Hematopoietic multipotent progenitor cell treated with erythropoietin and hydrocortisone succinate and interleukin-3 and kit ligand, for 4 days (in vitro differentiated cells): ENCODE measurements at places on chromosomes 11 and 22.
A peak's percentile ranks its signal among the peaks of the same experiment; 100 is the strongest.

- DNase-seq, result no peak
Measured at GRCh38 chr22:36870250-36870649, 9.4 kb downstream of the NCF4 start.

GRCh38 chr11:84899740-84900139 lies 727.4 kb downstream of the DLG2 start:
- peak; percentile 4 for DNase-seq

- DNase-seq, result no peak
Measured at GRCh38 chr11:113387605-113388211, at the start of gene ANKK1. ANKK1 (plus strand) TSS chr11:113387779; CDS start chr11:113387885, 106 bp downstream.

DNA sequence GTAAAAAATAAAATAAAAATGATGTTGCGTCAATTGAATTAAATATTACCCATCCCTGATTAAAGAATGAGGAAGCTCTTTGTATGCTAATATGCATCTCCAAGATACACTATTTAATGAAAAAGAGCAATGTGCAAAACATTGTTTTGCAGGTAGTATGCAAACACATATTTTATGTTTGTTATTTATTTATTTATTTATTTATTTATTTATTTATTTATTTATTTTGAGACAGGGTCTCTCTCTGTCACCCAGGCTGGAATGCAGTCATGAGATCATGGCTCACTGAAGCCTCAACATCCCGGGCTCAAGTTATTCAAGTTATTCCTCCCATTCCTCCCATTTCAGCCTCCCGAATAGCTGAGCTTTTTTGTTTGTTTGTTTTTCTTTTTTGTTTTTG lies 7.2 kb upstream of the CHST1 start:
- DNase-seq, result no peak

GRCh38 chr11:31645747-31646146 lies 136.2 kb downstream of the ELP4 start:
- no peak for DNase-seq

DNA sequence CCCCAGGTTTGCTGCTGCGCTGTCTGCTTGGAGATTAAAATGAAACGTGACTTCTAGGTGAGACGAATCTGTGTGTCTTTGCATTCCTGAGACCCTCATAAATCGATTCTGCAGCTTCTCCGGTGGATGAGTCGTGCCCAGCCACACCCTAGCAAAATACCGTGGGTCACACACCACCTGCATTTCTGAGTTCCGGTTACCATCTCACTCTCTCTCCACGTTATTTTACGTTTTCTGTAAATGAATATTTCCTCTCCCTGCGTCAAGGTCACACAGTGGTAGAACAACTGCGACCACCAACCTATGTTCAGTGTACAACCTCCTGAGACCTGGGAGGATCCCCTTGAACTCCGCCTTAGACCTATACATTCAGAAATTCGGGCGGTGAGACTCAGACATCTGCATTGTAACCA lies 1.1 kb downstream of the YWHAH start:
- DNase-seq, result peak; percentile 21
